Activated CD4-positive, CD25-positive, alpha-beta regulatory T cell treated with anti-CD3 and anti-CD28 coated beads, Interleukin-2, amount 50 U/mL, for 24 hours (primary cell): ENCODE measurements at places on chromosomes 6 and 20.

DNA sequence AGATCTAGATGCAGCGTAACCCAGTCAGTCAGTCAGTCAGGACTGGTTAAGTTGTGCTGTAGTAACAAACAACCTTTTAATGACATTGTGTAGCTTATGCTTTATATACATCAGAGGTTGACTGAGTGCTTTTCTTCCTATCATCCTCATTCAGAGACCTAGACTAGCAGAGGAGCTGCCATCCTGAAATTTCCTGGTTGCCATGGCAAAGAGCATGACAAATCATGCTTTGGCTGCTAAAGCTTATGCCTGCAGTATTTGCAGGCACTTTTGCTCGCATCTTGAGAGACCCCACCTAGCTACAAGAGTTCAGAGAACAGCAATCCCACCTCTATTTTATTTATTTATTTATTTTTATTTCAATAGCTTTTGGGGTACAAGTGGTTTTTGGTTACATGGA lies 244.0 kb downstream of the BTBD3 start:
- no peak for ATAC-seq

GRCh38 chr6:6220718-6221117 lies 99.7 kb downstream of the F13A1 start:
- ATAC-seq: no peak

DNA sequence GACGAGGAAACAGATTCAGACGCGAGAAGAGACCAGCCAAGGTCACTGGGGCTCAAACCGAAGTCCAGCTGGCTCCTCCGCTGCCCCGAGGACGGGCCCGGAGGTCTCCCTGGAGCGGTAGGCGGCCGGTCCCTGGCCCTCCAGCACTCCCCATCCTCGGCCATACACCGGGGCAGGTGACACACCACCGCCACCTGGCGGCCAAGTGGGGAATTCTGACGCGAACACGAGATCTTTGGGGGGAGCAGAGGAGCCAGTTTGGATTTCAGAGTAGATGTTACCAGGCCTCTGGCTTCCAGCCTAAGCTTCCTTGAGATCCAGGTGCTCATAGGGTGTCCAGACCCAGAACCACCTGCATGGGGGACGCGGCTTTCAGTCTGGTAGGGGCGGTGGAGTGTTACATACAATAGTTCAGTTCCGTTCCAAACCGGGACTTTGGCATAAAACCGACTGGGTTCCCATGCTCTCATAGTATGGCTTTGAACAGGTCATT lies 16.1 kb downstream of the BPIFB1 start:
- peak; percentile 73 for ATAC-seq

DNA sequence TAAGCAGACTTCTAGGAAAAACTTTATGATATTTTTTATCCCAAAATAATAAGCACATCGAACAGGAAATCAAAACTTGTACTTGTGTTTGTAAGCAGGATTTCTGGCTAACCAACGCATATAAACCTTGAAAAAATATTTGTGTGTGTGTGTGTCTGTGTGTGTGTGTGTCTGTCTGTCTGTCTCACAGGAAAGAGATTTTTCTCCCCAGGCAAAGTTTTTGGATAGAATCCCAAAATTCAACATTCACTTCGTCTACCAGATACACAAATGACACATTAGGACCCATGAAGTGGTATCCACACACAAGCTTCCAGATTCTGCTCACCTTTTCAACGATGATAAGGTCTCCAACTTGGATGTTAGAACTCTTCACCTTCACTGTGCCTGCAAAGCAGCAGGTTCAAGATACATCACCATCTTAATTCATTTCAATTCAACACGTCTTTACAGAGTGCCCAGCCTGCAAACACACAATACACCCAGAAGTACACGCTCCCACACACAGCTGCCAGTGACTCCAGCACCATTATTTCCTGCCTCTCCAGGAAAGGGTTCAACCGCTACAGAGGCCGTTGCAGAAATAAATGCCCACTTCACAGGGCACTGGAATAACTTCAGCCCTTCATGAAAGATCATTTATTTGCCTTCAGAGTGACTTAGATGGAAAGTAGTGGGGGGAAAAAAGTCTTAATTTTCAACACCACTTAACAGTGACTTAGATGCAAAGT lies 70.9 kb downstream of the ATP9A start:
- no peak for ATAC-seq

GRCh38 chr20:54282625-54283024 lies 74.7 kb downstream of the PFDN4 start:
- ATAC-seq: no peak

- no peak for ATAC-seq
Measured at GRCh38 chr6:130958468-130958867, 104.6 kb downstream of the EPB41L2 start.

GRCh38 chr6:6657085-6657819 lies 68.7 kb downstream of the LY86 start:
- ATAC-seq: peak; percentile 21

DNA sequence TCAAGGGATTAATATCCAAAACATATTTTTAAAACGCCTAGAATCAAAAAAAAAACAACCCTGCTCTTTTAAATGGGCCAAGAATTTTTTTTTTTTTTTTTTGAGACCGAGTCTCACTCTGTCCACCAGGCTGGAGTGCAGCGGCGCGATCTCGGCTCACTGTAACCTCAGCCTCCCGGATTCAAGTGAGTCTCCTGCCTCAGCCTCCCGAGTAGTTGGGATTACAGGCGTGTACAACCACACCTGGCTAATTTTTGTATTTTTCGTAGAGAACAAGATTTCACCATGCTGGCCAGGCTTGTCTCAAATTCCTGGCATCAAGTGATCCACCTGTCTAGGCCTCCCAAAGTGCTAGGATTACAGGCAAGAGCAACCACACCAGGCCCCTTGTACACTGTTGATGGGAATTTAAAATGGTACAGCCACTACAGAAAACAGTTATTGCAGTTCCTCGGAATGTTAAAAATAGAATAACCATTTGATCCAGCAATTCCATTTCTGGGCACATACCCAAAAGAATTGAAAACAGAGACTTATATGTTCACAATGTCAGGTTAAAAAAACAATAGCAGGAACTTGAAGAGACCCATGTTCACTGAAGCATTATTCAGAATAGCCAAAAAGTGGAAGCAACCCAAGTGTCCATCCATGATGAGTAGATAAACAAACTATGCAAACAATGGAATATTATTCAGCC lies 3.1 kb upstream of the MYL9 start:
- ATAC-seq: no peak

DNA sequence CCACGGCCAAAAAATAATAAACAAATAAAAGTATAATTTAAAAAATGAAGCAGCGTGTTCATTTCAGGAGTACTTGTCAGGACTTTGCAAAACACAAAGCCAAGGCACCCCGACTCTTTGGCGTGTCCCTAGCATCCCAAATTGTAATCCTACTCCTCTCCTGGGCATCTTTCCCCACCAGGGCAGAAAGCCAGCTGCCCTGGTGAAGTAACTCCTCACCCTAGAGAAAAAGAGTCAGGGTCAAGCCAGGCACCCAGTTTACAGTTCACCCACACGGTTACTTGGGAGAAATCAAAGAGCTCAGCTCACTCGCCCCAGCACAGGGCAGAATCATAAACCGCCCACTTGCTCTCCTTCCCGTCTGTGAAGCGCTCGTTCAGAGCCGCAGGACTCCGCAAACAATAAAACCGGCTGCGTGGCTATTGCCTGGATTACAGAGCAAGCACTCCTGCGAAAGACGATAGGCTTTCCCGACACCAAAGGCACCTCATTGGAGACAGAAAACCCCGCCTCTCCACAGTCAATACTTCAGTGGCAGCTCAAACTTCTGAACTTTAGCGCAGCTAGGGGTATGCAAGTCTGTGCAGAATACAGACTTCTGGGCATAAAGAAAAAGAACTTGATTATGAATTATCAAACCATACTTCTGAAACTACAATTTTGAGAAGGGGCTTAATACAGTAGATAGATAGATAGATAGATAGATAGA lies 73.0 kb upstream of the NHSL1 start:
- no peak for ATAC-seq

- no peak for ATAC-seq
Measured at GRCh38 chr6:103675807-103676406, 1183.8 kb downstream of the HACE1 start.

DNA sequence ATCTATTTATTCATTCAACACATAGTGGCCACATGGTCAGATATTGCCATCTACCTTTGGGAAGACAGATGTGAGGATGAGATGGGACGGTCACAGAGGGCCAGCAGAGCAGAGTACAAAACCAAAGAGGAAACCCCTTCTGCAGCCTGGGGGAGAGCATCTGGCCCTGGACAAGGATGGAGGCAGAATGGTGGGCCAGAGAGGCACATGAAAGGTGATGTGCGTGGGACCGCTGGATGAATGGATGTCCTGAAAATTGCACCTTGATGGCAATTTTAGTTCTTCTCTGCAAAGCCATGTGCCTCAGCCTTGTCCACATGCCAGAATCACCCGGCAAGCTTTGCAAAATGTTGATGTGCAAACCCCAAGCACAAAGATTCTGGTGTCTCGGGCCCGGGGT lies 77.4 kb upstream of the CD93 start:
- no peak for ATAC-seq

DNA sequence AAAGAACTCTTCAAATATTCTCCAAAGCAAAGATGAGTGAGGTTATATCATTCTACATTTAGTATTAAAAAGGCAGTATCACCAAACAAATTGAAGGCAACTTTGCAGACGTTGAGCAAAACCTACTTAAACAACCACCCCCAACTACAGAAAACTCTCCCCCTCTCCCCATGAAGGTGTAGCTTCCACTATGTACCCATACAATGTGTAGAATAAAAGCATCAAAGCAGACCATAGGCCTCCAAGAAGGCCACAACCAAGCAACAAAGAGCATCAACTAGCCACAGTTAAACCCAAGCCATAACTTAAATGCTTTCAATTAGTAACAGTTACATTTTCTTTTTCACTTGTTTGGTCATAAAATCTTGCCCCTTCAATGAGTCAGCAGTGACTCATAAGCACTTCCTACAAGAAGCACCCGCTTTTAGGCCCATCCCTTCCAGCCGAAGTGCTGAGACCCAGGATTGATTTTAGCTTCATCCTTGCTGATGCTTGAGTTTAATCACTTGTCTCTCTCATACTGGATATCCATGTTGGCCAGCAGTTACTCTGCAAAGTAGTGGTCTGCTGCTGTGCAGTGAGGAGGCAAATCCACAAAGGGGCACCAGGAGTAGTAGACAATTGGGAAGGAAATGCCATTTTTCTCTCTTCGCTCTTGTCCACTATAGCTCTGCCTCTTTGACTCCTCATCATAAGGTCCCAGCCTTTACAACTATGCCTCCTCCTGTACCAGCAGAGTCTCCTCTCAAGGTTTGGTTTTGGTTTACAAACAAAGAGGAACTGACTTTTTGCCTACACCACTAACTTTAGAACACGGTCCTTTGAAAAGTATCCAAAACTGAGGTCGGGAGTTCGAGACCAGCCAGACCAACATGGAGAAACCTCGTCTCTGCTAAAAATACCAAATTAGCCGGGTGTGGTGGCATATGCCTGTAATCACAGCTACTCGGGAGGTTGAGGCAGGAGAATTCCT lies 8.4 kb upstream of the NUP153 start:
- peak; percentile 92 for ATAC-seq

GRCh38 chr6:37587866-37588734 lies 88.4 kb upstream of the CCDC167 start:
- ATAC-seq: no peak

- peak; percentile 90 for ATAC-seq
Measured at GRCh38 chr6:34912715-34913464, 23.8 kb downstream of the ANKS1A start.

GRCh38 chr6:70380252-70380651 lies 33.1 kb upstream of the FAM135A start:
- ATAC-seq: no peak

- ATAC-seq: peak; percentile 77
Measured at GRCh38 chr20:57630061-57630460, 9.8 kb upstream of the ZBP1 start.

- no peak for ATAC-seq
Measured at GRCh38 chr6:108767418-108768165, 80.6 kb upstream of the ARMC2 start.

DNA sequence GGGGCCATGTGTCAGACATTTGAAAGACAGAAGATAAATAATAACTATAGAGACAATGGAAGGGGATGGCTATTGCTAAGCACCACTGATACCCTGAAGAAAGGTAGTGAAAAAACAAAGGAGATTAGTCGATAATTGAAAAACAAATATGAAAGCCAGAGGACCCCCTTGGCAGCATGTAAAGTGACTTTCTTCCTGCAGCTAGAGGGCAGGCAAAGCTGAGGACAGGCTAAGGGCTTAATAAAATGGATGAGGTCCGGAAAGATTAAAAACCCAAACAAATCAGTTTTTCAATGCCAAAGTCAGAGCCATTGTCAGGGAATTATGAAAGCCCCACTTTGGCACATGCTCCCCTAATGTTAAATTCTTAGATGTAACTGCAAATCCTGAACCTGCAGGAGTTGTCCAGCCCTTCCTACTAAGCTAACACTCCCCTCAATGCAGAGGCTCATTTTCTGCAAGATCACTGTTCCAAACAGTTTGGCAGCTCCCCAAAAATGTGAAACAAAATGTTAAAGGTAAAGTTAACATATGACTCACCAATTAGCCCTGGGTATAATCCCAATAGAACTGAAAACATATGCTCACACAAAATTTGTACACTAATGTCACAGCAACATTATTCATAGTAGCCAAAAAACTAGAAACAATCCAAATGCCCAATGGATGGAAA lies 1177.9 kb downstream of the GRIK2 start:
- ATAC-seq: no peak

DNA sequence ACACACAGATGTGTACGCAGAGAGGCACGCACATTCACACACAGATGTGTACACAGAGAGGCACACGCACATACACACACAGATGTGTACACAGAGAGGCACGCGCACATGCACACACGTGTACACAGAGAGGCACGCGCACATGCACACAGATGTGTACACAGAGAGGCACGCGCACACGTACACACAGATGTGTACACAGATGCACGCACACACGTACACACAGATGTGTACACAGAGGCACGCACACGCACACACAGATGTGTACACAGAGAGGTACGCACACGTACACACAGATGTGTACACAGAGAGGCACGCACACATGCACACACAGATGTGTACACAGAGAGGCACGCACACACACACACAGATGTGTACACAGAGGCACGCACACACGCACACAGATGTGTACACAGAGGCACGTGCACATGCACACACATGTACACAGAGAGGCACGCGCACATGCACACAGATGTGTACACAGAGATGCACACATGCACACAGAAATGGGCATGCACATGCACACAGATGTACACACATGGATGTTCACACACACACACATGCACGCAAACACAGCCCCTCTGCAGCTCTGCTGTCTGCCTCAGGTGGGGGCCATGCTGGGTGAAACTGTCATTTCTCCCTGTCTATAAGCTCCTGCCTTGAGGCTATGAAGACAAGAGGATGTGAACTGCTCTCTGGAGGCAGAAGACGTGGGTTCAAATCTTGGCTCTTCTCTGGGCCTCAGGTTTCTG lies 14.3 kb upstream of the MYT1 start:
- no peak for ATAC-seq

- no peak for ATAC-seq
Measured at GRCh38 chr20:2729791-2730190, 37.2 kb downstream of the EBF4 start.
